ENCODE measurements at places on chromosomes 13 and 19.
A peak's percentile ranks its signal among the peaks of the same experiment; 100 is the strongest.

- no peak for DNase-seq
Measured at GRCh38 chr13:41056194-41056593, 5.1 kb upstream of the WBP4 start.

DNA sequence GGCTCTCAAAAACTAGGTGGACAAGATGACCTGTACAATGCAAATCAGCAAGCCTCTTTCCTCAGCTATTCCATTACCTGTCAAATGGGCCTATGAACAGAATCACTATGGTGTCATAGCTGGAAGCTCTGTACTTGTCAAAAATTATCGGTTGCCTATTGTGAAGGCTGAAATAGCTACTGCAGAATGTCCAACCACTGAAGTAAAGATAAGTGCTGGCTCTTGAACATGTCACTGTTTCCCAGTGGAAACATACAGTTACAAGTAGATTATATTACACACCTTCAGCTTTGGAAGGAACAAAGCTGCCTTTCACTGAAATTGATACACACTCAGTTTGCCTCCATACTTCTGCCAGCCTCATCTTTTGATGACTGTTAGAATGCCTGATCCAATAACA, 55.5 kb upstream of the PCDH9 start:
- DNase-seq, result no peak

GRCh38 chr13:19882231-19882630, 18.8 kb upstream of the ZMYM5 start:
- no peak for DNase-seq

DNA sequence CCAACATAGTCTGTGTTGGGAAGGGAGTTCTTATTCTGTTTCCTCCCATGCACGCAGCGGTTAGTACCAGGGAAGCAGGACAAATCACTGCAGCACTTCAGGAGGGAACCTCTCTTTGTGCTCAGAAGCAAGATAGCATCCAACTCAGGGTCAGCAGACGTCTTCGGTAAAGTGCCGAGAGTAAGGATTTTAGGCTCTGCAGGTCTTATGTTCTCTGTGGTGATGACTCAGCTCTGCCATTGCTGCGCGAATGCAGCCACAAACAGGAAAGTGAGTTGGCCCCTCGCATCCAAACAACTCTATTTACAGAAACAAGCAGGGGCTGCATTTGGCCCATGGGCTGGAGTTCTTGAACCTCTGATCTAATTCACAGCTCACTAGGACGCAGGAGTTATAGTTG, 122.1 kb upstream of the SPATA13 start:
- DNase-seq, result peak; percentile 27

GRCh38 chr13:30676672-30677071, 58.7 kb upstream of the ALOX5AP start:
- no peak for DNase-seq

GRCh38 chr13:79547211-79548195, 66.5 kb downstream of the NDFIP2 start:
- no peak for DNase-seq

DNA sequence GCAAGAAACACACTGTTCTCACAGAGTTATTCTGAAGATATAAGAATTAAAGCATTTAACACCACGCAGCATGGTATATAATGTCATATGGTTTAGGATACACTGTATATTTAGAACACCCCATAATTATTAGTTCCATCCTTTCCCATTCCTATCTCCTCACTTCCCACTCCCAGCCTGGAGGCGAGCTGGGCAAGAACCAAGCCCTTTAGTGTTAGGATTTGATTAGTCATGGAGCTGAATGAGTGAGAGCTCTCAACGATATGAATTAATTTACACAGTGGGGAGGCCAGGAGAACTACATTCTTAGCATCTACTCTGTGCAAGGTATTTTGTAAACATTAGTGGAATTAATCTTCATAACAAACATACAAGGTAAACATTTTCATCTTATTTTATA, 934.3 kb downstream of the DIAPH3 start:
- DNase-seq, result no peak
